ENCODE measurements at places on chromosomes 2 and 18.

DNA sequence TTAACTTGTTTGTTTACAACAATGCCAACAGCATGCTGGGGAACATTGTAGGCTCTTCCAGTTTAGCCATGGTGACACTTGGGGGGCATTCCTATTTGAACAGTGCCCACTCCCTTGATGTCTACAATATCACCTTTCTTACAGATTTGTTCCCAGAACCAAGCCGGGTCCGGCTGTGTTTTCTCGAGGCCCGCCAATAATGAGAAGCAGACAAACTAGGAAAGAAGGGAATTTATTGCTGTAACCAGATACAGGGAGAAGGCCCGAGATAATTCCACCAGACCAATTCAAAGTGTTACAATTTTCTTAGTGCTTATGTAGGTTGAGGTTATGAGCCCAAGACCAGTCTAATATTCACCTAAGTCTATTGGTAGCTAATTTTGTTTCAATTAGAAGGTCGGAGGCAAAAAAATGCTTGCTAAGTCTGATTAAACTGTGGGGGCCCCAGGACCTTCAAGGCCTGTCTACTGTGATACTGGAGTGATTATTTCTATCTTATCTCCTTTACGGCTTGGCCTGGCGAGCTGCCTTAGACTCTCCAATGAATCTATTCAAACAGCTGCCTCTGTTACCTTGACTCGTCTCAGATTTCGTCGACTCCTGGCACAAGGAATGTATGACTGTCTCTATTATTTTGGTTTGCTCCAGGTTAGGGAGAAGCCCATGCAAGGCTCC, 59.1 kb upstream of the PSME4 start:
- DNase-seq, result no peak

DNA sequence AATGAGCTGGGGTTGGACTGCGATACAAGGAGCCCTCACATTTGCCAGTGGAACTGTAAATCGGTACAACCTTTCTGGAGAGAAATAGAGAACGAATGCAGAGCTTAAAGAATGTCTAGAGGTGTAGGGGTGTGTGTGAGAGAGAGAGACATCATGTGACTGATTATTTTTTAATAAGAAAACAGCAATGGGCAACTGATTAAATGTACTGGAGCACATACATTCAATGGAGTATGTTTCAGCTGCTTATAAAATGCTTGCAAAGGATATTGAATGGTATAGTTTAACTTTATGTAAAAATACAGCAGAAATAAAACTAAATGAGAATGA, 391 bp upstream of the TMEM17 start:
- DNase-seq, result no peak

DNA sequence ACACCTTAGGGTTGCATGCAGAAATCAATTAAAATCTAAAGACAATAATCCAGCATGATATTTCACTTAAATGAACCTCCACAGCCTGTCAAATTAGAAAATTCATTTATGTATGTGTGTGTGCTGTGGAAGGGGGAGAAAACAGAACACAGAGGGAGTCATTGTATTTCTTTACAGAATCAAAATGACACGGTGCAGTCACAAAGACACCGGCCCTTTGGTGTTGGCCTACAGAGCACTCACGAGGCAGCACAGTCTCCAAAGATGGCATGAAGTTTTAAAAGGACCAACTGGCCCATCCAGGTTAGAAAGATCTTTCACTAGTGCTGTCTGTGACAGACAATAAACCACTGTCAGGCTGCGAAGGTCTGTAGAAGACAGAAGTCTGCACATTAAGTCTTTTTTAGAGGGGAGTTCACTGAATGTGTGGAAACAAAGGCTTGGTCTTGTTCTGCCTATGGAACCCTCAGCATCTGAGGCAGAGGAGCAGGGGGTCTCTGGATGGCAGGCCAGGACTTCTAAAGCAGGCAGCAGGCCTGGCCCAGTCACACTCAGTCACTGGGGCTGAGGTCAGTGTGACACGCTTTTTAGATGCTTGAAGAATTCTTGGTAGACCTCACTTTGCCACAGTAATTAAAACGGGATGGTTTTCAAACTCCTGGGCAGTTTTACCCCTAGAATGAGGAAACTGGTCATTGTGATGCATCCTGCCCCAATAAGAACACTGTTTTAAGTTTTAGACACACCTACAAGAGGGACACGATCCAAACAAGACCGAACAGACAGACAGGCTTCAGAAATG, 184.9 kb downstream of the AFF3 start:
- DNase-seq, result no peak

GRCh38 chr2:27095745-27096651, 9.4 kb downstream of the KHK start:
- peak; percentile 51 for DNase-seq

DNA sequence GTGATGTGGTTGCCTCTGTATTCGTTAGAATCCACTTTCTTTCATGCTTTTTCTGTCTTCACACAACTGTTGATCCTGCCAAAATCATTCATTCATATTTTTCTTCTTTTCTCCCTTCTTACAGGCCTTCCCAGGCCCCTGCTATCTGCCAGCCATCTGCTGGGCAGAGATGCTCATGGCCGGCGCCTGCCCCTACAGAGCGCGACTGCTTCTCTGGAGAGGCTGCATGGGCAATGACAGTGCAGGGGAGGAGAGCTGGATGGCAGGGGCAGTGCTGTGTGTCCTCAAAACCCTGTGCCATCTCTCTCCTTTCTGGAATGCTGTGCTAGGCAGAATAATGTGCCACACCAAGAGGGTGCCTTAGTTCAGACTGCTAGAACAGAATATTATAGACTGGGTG, 125.2 kb downstream of the INHBB start:
- DNase-seq, result no peak

GRCh38 chr2:9748577-9748976, 94.7 kb upstream of the TAF1B start:
- DNase-seq, result no peak

DNA sequence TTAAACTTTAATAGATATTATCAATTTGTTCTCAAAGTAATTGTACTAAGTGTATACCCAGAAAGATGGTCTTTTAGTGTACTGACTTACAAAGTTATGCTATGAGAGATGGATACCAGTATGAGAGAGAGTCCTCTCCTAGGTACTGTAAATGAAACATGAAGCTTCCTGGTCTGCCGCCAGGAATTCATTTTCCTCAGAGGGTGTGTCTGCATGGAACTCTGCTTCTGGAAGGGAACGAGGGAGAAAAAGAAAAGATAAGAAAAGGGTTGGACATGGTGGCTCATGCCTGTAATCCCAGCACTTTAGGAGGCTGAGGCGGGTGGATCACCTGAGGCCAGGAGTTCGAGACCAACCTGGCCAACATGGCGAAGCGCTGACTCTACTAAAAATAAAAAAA, 2.2 kb upstream of the SSB start:
- no peak for DNase-seq

DNA sequence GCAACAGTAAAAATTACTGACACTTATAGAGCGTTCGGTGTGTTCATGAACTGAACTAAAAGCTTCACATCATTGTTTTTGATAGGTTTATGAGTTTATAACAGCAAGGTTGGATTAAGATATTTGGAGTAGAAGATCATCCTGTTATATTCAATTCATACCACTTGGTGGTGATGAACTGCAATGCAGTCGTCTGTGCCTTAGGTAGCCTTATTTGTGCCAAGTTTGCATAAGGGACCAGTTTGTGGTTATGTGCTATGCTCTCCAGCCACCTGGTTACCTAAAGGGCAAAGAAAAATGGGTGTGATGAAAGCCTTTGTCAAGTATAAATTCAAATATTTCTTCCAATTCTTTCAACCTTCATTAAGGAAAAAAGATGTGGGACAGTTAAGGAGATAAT, 150.9 kb upstream of the KCNH7 start:
- DNase-seq, result no peak

- DNase-seq, result no peak
These were observed 276.3 kb upstream of the PARD3B start for GRCh38 chr2:204268971-204269370.

DNA sequence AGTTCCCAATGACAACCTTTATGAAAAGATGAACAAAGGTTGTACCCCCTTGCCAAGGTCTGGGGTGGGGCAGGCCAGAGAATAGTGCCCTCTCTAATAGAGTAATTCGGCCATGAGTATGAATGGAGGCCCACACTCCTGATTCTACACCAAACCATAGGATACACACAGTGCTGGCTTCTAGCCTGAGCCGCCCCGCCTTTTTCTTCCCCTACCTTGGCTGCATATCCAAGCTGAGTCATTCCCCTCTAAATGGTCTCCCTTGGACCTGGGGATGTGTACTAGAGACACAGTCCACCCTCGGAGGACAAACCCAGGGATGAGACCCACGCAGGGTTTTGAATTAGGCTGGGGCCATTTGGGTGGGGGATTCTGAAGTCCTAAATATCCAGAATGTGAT, 107.2 kb upstream of the CAPN13 start:
- no peak for DNase-seq

DNA sequence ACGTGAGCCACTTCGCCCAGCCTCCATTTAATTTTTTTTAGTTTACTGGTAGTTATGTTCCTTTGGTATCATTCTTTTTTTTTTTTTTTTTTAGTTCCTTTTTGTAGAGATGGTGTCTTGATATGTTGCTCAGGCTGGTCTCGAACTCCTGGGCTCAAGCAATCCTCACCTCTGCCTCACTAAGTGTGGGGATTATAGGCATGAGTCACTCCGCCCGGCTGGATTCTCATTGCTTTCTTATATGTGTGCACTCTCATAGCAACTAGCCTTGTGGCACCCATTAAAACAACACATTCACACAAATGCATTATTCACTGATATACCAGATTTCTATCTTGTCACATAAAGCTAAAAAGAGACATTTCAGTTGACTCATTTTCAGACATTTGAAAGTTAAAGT, 4.2 kb downstream of the TTC27 start:
- DNase-seq, result no peak

GRCh38 chr18:8681196-8681595, 24.2 kb upstream of the MTCL1 start:
- DNase-seq, result no peak

GRCh38 chr2:165193178-165193777, 10.6 kb downstream of the SCN3A start:
- no peak for DNase-seq

- DNase-seq, result no peak
These were observed 418.9 kb upstream of the FANCL start for GRCh38 chr2:58660046-58660445.

- DNase-seq, result no peak
These were observed 57.3 kb downstream of the CCDC195 start for GRCh38 chr2:224658780-224659405.

DNA sequence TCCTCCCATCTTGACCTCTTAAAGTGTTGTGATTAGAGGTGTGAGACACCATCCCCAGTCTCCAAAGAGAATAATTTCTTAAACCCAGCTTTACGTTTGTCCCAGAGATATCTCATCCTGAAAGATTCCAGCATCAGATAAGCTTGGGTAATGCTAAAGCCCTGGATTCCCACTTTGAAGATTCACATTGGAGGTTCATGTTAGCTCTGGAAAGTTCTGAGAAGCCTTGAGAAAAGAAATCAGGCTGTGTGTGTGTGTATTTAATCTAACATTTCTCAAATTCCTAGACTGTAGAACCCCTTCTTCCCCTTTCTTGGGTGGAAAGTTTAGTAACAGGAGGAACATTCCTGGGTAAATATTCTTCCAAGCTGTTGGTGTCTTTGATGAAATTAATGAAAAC, 18.0 kb downstream of the ZNF532 start:
- DNase-seq, result no peak

- DNase-seq, result no peak
These were observed 9.1 kb upstream of the TEX51 start for GRCh38 chr2:126889496-126890135.

GRCh38 chr2:10556271-10557140, 108.4 kb upstream of the ODC1 start:
- DNase-seq, result no peak

DNA sequence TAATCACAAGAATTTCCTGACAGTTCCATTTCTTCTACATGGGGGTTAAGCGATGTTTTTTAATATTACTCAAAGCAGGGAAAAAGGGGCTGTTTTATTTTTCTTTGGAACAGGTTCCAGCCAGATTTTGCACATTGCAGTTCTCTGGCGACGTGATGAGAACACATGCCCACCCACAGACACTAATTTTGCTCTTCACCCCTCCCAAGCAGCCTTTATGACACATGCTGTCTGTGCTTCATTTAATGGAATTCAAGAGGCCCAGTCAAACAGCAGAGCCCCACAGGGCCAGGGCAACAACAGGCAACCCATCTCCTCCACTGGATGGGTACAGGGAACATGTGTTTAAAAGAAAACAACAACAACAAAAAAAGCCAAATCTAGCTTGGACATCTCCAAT, 70.8 kb downstream of the SPRED2 start:
- DNase-seq, result no peak

- DNase-seq, result no peak
These were observed 359.0 kb upstream of the ZNF521 start for GRCh38 chr18:25710981-25711380.

GRCh38 chr2:143229411-143229810, 100.2 kb downstream of the ARHGAP15 start:
- no peak for DNase-seq

DNA sequence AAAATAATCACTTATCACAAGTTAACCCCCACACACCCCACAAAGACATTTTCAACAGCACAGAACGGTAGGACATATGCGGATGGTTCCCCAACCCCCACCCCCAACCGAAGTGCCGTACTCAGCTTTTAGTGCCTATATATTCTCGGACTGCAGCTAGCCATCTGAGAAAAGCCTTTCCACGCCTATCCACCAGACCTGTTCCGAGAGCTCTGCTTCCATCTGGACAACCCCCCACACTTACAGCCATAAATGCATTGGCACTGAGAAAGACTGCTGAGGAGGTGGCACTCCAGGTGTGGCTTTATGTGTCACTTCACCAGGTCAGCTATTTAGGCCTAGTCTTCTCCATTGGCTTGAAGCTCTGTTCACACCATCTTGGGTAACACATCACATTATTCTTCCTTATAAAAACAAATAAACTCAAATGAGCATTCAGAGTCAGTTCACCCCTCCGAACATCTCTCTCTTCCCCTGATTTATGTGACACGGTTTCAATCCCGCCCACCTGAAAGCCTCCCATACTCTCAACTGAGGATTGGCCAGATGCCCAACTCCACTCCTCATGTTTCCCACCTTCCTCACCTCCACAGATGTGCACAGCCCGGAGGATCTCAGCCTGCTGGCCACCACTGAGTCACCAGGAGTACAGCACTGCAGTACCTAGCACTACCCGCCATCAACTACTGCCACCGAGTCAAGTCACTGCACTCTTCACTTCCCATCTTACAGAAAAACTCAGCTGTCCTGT, 127.4 kb downstream of the CACNB4 start:
- DNase-seq, result no peak

- DNase-seq, result peak; percentile 44
These were observed 141.1 kb downstream of the HDAC4 start for GRCh38 chr2:239259603-239260298.

DNA sequence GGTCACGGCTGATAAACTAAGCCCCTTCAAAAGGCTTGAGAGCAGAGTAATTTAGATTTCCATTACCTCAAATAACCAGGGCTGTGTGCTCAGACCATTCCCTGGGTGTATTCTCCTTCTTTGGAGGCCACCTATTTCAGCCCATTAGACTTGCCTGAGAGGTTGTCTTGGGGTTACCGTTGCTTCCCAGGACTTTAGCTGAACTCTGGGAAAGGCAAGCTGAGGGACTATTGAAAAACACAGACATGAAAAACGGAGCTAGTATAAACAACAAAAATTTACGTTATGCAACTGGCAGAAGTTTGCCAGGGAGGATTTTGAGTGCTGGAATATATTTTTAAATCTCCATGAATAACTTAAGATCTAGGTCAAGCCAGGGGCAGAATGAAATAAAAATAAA, 561.0 kb upstream of the TNP1 start:
- DNase-seq, result no peak
